ENCODE measurements at places on chromosomes 1 and 21. TPM values are rescaled to one million over a fixed set of nuclear protein-coding genes. Genes with fewer than 3 reads are reported as not detected.

DNA sequence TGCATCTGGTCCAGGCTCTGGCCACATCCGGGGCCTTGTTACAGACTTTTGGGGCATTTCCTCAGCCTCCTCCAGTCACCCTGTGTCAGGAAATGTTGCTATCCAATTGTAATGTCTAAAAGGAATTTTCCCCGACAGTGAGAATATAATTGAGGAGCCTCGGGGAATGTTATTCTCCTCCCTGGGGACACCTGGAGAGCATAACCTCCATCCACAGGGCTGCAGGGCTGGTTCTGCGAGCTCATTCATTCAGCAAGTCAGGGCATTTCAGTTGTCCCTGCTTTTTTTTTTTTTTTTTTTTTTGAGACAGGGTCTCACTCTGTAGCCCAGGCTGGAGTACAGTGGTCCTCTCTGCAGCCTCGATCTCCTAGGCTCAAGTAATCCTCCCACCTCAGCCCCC is 72.6 kb downstream of the MDM4 start:
- H3K27me3 ChIP-seq = no peaks in the 10 kb centered on the region
- no peak overlapping the region for H3K27ac ChIP-seq
- no peak for DNase-seq

DNA sequence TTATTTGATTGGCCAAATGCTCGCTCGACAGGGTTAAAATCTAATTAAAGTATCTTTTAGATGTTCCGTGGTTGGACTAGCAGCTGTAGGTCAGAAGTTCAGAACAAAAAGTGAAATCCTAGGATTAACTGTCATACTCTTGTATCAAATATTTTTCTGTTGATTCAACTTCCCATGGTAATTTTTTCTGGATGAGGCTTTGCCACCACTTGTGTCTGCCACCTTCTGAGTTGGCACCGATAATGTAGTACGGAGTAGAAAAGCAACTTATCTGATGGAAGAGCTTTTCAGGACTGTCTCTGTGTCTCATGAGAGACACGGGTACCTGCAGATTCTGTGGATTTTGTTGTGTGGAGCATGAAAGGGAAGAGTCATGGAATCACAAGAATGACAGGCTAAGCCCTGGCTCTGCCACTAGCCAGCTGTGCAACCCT is 44.6 kb upstream of the CNN3 start:
- no peaks in the 10 kb centered on the region for H3K27me3 ChIP-seq
- H3K4me3 ChIP-seq = no peak overlapping the region
- H3K27ac ChIP-seq = no peak overlapping the region
- H3K36me3 ChIP-seq = no peaks in the 10 kb centered on the region

DNA sequence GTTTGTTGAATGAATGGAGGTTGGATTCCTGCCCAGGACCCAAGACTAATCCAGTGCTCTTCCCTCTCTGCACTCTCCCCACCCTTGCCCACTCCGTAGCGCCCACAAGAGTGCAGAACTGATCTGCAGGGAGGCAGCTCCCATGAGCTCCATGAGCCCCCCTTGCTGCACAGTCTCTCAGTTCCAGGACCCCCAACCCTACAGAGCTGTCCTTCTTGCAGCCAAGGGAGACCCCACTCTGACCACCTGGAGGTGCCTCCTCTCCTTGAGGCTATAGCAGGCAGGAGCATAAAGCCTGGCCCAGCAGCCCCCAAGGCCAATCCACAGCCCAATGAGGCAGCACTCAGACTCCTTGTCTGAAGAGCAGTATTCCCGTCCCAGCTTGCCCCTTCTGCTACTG is 209.2 kb upstream of the ZC3H12A start:
- no peaks in the 10 kb centered on the region for H3K4me1 ChIP-seq
- no peaks in the 10 kb centered on the region for H3K36me3 ChIP-seq
- no peak overlapping the region for H3K4me3 ChIP-seq
- no peak for DNase-seq

GRCh38 chr1:153396461-153396860 is 5.6 kb upstream of the S100A8 start:
- no peaks in the 10 kb centered on the region for H3K4me1 ChIP-seq
- no peak for DNase-seq
- H3K27ac ChIP-seq = no peak overlapping the region
- no peaks in the 10 kb centered on the region for H3K36me3 ChIP-seq
- peaks cover 5% of the 10 kb centered on the region for H3K27me3 ChIP-seq
- no peak overlapping the region for H3K4me3 ChIP-seq

The GBP6 gene
- 0.13 TPM for total RNA-seq

GRCh38 chr1:186681121-186681520 is 898 bp upstream of the PTGS2 start:
- H3K4me3 ChIP-seq = no peak overlapping the region
- H3K27me3 ChIP-seq = peaks cover 15% of the 10 kb centered on the region
- H3K27ac ChIP-seq = no peak overlapping the region
- no peak for DNase-seq
- no peaks in the 10 kb centered on the region for H3K36me3 ChIP-seq

The OR10J4 gene
- total RNA-seq = not detected

DNA sequence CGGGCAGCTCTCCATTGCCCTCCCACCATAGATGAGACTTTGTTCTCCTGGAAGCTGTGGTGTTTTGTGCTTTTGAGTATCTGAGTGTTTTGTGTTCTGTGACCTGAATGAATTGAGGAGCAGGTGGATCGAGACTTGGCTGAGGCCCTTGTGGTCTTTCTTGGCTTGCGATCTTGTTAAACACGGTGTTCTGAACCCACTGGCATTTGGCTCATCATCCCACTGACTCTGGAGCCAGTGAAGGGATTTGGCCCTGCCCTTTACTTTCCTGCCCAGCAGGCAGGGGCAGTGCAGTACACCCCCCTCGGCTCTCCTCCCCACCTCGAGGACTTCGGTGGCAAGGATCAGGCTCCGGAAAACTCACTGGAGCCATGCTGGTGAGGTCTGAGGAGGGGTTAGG is 30.6 kb downstream of the PKNOX1 start:
- no peak overlapping the region for H3K4me3 ChIP-seq
- no peak overlapping the region for H3K27ac ChIP-seq
- no peak for DNase-seq
- H3K27me3 ChIP-seq = no peaks in the 10 kb centered on the region
- peaks cover 10% of the 10 kb centered on the region for H3K36me3 ChIP-seq
- H3K4me1 ChIP-seq = no peaks in the 10 kb centered on the region

The OR14A16 gene
- not detected for total RNA-seq

The TMCO2 gene
- not detected for total RNA-seq

DNA sequence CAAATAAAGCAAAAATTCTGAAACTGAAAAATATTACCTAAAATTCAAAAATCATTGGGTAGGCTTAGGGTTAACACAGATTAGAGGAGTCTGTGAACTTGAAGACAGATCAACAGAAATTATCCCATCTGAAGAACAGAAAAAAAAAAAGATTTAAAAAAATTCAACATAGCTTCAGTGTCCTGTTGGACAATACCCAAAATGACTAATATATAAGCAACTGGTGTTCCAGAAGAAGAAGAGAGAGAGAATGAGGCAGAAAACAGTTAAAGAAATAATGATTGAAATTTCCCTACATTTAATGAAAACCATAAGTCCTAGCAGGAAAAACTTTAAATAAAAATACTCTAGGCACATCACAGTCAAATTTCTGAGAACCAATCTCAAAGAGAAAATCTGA is 31.5 kb downstream of the TMCO1 start:
- no peak overlapping the region for H3K27ac ChIP-seq
- H3K4me3 ChIP-seq = no peak overlapping the region
- peaks cover 28% of the 10 kb centered on the region for H3K36me3 ChIP-seq
- H3K27me3 ChIP-seq = no peaks in the 10 kb centered on the region

DNA sequence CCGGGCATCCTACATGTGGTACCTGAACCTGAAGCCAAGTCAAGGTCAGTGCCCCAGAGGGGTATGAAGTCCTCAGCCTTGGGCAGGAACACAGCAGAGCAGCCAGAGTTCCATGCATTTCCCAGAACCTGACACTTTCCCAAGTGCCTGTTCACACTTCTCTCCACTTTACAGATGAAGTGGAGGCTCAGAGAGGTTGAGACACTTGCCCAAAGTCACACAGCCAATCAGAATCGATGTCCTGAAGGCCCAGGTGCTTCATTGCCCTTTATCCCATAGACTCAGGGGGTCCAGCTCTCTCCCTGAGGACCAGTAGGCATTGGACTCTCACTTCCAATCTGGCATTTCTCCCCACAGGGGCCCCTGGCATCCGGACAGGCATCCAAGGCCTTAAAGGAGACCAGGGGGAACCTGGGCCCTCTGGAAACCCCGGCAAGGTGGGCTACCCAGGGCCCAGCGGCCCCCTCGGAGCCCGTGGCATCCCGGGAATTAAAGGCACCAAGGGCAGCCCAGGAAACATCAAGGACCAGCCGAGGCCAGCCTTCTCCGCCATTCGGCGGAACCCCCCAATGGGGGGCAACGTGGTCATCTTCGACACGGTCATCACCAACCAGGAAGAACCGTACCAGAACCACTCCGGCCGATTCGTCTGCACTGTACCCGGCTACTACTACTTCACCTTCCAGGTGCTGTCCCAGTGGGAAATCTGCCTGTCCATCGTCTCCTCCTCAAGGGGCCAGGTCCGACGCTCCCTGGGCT is 2.2 kb downstream of the C1QA start:
- H3K27ac ChIP-seq = no peak overlapping the region
- no peak overlapping the region for H3K4me3 ChIP-seq
- DNase-seq = no peak
- H3K36me3 ChIP-seq = no peaks in the 10 kb centered on the region
- H3K27me3 ChIP-seq = peaks cover 9% of the 10 kb centered on the region
- no peaks in the 10 kb centered on the region for H3K4me1 ChIP-seq

The ST6GALNAC3 gene
- total RNA-seq = 0.33 TPM

The SPRR5 gene
- total RNA-seq = not detected

The FNBP1L gene
- total RNA-seq = 0.91 TPM

GRCh38 chr1:11379851-11380250 is 99.1 kb upstream of the DISP3 start:
- no peak overlapping the region for H3K27ac ChIP-seq
- H3K36me3 ChIP-seq = no peaks in the 10 kb centered on the region
- peaks cover 3% of the 10 kb centered on the region for H3K27me3 ChIP-seq
- no peak overlapping the region for H3K4me3 ChIP-seq
- DNase-seq = no peak
- peaks cover 18% of the 10 kb centered on the region for H3K4me1 ChIP-seq

The LCE2B gene
- total RNA-seq = not detected

GRCh38 chr1:50112193-50112592 is 3.5 kb downstream of the ELAVL4 start:
- no peak for DNase-seq
- H3K27ac ChIP-seq = no peak overlapping the region
- H3K4me1 ChIP-seq = no peaks in the 10 kb centered on the region
- H3K4me3 ChIP-seq = no peak overlapping the region
- no peaks in the 10 kb centered on the region for H3K36me3 ChIP-seq
- H3K27me3 ChIP-seq = peaks cover 8% of the 10 kb centered on the region

GRCh38 chr1:245611251-245611650 is 456.5 kb downstream of the KIF26B start:
- H3K4me1 ChIP-seq = no peaks in the 10 kb centered on the region
- no peaks in the 10 kb centered on the region for H3K36me3 ChIP-seq

The PCSK9 gene
- total RNA-seq = not detected

- peak; percentile 68 for DNase-seq
- H3K4me1 ChIP-seq = no peaks in the 10 kb centered on the region
- no peaks in the 10 kb centered on the region for H3K36me3 ChIP-seq
- H3K27me3 ChIP-seq = peaks cover 18% of the 10 kb centered on the region
- no peak overlapping the region for H3K4me3 ChIP-seq
Measured at GRCh38 chr1:22416555-22417454, 34.8 kb upstream of the ZBTB40 start.

DNA sequence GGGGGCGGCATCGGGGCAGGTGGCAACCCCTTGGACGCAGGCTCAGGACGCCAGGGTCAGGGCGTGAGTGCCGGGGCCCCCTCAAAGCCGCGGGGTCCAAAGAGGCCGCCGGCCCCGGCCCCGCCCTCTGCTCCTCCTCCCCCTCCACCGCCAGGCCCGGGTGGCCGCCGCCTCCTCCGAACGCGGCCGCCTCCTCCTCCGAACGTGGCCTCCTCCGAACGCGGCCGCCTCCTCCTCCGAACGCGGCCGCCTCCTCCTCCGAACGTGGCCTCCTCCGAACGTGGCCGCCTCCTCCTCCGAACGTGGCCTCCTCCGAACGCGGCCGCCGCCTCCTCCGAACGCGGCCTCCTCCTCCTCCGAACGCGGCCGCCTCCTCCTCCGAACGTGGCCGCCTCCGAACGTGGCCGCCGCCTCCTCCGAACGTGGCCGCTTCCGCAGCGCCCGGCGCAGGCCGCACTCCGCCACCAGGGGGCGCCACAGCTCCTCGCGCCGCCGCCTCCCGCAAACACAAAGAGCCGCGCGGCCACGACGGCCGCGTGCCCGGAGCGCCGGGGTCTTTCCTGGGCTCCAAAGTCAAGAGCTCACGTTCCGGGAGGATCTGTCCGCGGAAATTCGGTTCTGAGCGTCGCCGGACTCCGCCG is 19.3 kb upstream of the SAMD11 start:
- H3K36me3 ChIP-seq = no peaks in the 10 kb centered on the region
- peak; percentile 80 for DNase-seq
- H3K27ac ChIP-seq = no peak overlapping the region
- H3K4me1 ChIP-seq = no peaks in the 10 kb centered on the region

DNA sequence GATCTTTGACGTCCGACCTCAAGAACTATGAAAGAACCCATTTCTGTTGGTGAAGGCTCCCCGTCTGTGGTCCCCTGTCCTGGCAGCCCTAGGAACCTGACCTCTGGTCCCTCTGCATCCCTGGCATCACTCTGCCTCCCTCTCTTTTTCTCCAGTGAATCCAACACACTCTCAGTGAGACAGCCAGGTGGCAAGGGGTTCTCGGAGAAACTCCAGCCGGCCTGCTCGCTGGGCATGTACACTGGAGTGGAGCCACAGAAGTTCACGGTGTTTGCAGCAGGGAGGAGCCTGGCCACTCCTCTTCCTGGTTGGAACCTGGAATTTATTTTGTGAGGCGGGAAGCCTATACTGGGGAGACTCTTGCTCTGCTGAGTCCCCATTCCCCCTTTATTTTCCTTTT is 230.2 kb upstream of the AJAP1 start:
- no peaks in the 10 kb centered on the region for H3K4me1 ChIP-seq
- no peaks in the 10 kb centered on the region for H3K36me3 ChIP-seq
- no peak for DNase-seq
- H3K4me3 ChIP-seq = no peak overlapping the region
- no peaks in the 10 kb centered on the region for H3K27me3 ChIP-seq
- no peak overlapping the region for H3K27ac ChIP-seq

DNA sequence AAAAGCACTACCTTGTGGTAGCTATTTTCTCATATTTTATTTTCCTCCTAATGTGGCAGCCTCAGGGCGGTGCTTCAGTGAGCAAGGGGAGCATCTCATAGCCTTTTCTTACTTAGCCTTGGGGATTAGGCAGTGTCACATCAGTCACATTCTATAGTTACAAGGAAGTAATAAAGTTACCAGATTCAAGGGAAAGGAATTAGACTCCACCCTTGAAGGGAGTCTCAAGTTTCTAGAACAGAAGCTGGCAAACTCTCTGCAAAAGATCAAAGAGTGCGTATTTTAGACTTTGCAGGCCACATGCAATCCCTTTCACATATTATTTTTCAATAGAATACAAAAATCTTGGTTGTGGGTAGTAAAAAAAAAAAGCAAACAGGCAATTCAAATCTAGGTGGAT is 350.4 kb downstream of the AMY1C start:
- no peaks in the 10 kb centered on the region for H3K27me3 ChIP-seq
- no peak for DNase-seq
- no peaks in the 10 kb centered on the region for H3K36me3 ChIP-seq
- no peak overlapping the region for H3K4me3 ChIP-seq
- H3K27ac ChIP-seq = no peak overlapping the region

- H3K4me3 ChIP-seq = no peak overlapping the region
- H3K36me3 ChIP-seq = no peaks in the 10 kb centered on the region
- peaks cover 10% of the 10 kb centered on the region for H3K4me1 ChIP-seq
- H3K27me3 ChIP-seq = no peaks in the 10 kb centered on the region
- no peak for DNase-seq
Measured at GRCh38 chr1:36326499-36326898, 3.1 kb upstream of the EVA1B start.

- no peak for DNase-seq
- H3K4me1 ChIP-seq = no peaks in the 10 kb centered on the region
- H3K27ac ChIP-seq = peak overlapping the region; percentile 46
- H3K27me3 ChIP-seq = no peaks in the 10 kb centered on the region
- H3K4me3 ChIP-seq = no peak overlapping the region
Measured at GRCh38 chr1:93567255-93567918, 114.2 kb downstream of the BCAR3 start.
